ENCODE measurements at places on chromosomes 4 and X.

DNA sequence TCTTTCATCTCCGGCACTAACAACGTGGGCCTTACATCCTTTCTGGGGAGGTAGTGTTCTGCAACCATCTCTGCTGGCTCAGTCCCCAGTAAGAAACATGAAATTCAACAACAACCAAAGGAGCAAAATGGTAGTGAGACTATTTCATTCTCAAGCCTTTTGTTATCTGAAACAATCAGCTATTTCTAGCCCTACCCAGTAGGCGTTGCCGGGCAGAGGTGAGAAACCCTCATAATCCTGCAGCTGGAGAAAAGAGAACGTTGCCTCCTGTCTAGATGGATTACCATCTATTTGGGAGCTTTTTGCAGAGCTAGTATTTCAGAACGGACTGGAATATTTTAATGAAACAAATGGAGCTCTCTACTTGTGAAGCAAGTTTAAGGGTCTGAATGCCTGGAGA, 66.4 kb upstream of the GPR174 start:
- DNase-seq = no peak

DNA sequence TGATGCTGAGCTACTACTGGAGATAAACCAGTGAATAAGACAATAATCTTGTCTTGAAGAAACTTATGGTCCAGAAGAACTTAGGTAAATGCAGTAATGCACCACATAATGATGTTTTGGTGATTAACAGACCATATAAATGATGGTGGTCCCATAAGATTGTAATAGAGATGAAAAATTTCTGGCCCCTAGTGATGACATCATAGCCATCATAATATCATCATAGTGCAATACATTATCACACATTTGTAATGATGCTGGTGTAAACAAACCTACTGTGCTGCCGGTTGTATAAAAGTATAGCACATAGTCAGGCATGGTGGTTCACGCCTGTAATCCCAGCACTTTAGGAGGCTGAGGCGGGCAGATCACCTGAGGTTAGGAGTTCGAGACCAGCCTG, 846.8 kb downstream of the FSTL5 start:
- no peak for DNase-seq

DNA sequence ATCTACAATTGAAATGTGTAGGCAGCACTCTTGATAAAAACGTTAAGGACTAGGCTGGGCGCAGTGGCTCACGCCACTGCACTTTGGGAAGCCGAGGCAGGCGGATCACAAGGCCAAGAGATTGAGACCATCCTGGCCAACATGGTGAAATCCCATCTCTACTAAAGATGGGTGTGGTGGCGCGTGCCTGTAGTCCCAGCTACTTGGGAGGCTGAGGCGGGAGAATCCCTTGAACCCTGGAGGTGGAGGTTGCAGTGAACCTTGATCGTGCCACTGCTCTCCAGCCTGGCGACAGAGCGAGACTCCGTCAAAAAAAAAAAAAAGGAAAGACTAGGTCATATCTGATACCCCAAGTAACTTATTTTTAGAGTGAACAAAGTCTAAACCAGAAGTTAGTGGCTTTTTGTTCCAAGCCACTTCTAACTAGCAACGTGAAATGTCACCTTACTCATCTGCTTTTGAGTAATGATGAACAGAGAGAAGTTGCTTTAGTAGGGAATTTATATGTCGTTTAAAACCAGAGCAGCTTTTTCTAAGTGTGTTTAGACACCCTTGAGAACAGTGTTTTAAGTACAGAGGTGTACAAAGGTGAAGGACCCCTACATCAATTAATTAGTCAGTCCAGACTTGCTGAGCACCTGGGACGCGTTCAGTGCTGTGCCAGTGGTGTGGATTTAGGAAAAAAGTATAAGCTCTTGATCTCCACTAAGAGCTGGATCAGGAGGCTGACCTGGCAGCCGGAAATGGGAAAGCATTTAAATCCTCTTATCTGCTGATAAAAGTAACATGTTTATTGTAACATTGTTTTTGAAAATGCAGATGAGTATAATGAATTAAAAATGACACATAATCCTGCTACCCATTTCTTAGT, 23.5 kb downstream of the SPRY1 start:
- DNase-seq = no peak

- no peak for DNase-seq
These were observed 56.0 kb downstream of the NOP14 start for GRCh38 chr4:2907226-2907625.

- no peak for DNase-seq
These were observed 476.9 kb upstream of the SLIT2 start for GRCh38 chr4:19774690-19775256.

All from stimulated activated CD4-positive, alpha-beta T cell treated with anti-CD3 and anti-CD28 coated beads, Interleukin-12 subunit alpha, Interleukin-12 subunit beta, amount 100 ng/mL, for 24 hours (primary cell).